ENCODE measurements at places on chromosomes 3 and 15.

- no peak for DNase-seq
These were observed 15.2 kb downstream of the ITPR1 start for GRCh38 chr3:4508048-4508981.

GRCh38 chr15:90212221-90213098, 11.3 kb downstream of the SEMA4B start:
- no peak for DNase-seq

DNA sequence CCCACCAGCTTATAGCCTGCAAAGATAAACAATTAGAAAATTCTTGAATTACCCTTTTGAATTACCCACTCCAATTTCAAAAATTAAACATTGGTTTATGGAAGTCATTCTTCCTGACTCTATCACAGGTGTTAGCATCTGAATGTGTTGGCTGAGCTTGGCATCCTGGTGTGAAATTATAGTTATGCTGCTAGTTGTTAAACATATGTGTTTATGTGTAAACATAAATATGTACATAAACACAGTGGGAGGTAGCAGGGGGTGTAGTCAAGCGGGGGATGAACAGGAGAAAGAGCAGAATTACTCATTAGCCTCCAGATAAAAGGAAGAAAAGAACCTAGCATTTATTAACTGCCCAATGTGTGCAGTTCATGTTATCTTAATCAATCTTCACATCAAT, 530.2 kb downstream of the MCTP2 start:
- no peak for DNase-seq

DNA sequence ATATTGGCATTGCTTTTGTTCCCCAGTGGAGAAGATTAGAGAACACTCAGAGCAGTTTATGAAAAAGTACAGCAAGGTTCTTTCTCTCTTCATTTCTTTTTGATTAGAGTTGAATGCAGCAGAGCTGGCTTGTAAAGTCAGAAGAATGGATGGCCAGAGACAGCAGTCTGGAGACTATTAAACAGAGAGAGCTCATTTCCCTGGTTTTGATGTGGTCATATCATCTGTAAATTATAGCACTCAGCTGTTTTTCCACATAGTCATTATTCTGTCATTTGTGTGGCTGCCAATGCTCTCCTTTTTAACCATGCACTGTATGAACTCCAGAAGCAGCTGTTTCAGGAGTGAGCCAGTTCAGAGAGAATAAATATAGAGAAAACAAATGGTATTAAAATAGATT, 177.4 kb upstream of the CRBN start:
- no peak for DNase-seq

GRCh38 chr3:22907161-22907780, 295.9 kb upstream of the UBE2E2 start:
- DNase-seq, result no peak
